ENCODE measurements at places on chromosomes 7 and 10.

- no peak for DNase-seq
These were observed 59.4 kb downstream of the MAD1L1 start for GRCh38 chr7:2173189-2173827.

DNA sequence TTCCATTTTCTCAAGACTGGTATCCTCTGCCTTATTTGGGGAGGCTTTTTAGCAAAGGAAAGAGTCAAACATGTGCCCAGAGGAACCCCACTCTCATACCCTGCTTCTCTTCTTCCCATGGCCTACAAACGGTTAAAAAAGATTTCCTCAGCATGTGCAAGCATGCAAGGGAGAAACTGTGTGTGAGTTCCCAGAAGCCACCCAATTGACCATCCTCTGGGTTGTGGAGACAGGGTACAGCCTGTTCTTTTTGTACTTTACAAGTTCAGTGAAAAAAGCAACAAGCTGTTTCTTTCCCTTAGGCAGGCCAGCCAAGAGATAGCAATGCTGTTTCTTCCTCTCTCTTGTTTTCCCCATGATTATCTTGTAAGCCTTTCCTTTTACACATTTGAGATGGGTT lies 68.8 kb upstream of the MTPN start:
- no peak for DNase-seq

GRCh38 chr10:132793871-132794849 lies 8.2 kb upstream of the NKX6-2 start:
- no peak for DNase-seq

- no peak for DNase-seq
These were observed 29.7 kb downstream of the HTRA1 start for GRCh38 chr10:122490786-122491680.

- DNase-seq = no peak
These were observed 93.6 kb upstream of the IL6 start for GRCh38 chr7:22633286-22633953.
